Left lobe of liver (tissue), 2 donors: ENCODE measurements at places on chromosomes 7 and 10. TPM values are rescaled to one million over a fixed set of nuclear protein-coding genes. Genes with fewer than 3 reads are reported as not detected.

Gene IGFBP1
- total RNA-seq, result 13.7 TPM

Gene HGF
- total RNA-seq, result 19.2 TPM

Gene TMEM273
- total RNA-seq, result 1.9 TPM

Gene PSPH
- 9.0 TPM for total RNA-seq

Gene FZD1
- total RNA-seq, result 2.0 TPM

GRCh38 chr10:33801705-33802104 lies 467.2 kb upstream of the NRP1 start:
- DNase-seq, result no peak

DNA sequence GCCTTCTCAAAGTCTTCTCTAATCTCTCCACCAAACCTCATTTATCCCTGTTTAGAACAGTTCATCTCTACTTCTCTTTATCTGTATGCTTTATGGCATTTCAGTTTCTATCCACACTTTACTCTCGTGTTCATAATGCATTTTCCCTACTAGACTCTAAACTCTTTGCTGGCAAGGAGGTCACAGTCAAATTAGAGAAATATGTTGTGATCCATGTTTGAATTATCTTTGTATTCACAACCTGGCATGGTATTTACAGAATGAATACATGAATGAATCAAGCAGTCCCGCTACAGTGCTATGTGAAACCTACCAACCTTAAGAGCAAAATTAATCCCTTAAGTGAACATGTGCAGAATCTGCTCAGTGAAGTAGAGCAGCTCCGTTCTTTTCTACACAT lies 12.8 kb upstream of the YAE1 start:
- DNase-seq, result no peak

GRCh38 chr10:84783386-84783785 lies 455.0 kb downstream of the CCSER2 start:
- no peak for DNase-seq

DNA sequence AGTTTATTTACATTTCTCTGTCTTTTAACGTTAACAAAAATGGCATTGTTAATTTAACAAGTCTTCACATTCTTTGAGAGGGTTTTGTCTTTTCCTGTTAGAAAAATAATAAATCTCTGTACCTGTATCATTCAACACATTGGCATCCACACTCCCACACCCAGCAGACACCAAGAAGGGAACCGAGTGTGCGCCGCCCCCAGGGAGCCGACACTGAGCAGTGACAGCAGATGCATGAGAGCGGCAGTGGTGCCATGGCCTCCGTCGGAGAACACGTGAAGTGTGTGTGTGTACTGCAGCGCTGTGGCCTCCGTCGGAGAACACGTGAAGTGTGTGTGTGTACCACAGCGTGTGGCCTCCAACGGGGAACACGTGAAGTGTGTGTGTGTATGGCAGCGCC lies 63.3 kb downstream of the DYNC2I1 start:
- no peak for DNase-seq

DNA sequence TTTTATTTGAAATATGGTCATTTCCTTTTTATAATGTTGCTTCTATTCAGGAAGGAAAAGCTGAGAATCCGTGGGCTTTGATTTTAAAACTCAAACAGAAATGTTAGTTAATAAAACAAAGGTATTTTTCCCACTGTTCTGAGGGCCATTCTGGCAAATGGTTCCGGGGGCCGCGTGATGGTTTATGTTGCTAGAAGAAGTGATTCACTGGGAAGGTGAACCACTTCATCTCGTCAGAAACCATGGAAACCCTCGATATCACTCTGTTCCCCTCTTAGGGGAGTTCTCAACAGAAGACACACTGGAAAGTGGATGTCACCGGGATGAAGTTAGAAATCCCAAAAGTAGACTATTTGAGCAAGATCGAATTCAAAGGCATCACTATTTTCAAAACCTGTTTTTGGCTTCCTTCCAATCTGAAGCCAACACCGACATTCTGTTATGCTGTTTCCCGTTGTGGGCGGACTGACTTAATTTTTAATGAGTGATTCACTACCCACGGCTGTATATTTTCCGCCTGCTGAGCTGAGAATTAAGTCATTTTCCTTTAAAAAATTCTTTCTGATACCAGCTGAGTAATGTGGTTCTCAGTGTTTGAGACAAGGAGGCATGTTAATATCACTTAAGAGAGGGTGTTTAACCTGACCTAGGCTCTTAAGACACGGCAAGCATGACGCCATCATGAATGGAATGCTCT lies 84.1 kb downstream of the PTPRE start:
- no peak for DNase-seq

DNA sequence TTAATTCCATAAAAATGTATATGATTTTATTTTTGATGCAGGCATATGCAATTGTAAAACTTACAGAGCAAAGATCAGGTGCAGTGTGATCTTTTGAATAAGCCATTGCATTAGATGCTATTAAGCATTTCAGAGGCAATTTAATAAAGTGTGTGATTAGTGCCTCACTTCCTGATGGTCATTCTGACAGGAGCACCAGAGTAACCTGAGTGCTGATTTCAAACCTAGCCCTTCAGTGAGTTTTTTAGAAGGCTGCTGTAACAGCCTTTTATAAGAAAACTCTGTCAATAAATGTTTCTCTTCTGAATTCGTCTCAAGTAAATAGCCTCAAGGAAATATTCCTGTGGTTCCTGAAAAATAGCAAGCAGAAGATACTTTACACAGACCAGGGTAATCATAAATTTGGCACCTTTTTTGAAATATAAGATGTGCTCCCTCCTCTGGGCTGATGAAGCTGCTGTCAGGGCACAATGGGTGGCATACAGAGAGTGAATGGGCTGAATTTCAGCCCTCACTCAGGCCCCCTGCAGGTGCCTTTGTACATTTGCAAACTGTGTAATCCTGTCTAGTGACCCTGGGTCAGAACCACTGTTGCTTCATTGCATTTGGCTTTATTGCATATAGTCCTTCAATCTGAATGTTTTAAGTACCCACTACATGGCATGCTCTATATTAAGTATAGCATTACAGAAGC lies 193.7 kb upstream of the CSTF2T start:
- no peak for DNase-seq

DNA sequence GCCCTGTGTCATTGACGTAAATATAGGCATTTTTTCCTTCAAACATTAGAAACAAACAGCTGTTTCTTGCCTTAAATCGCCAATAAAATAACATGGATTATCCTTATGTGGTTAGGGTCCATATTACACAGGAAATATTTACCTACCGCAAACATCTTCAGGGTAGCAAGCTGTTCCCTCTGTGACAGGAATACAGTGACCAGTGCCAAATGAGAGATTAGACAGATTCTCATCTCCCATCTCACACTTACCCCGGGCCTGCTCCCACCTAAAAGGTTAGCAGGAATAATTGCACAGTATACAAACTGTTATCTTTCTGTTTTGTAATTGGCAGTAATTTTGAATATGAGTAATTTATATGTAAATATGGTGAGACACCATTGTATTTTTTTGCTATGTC lies 16.5 kb downstream of the MKI67 start:
- no peak for DNase-seq

GRCh38 chr7:140048138-140048537 lies 14.6 kb downstream of the PARP12 start:
- no peak for DNase-seq
